A549 treated with RU486 at 1 μM for 4 hours (cell line): ENCODE measurements at places on chromosomes 1 and 21. TPM values are rescaled to one million over a fixed set of nuclear protein-coding genes. Genes with fewer than 3 reads are reported as not detected.

NBPF6 gene
- total RNA-seq, result not detected in 5 replicates

KRTAP21-2 gene
- total RNA-seq, result not detected in 5 replicates

LINGO4 gene
- not detected in 5 replicates for total RNA-seq

TNFRSF18 gene
- total RNA-seq, result not detected in 5 replicates

CYP4A22 gene
- not detected in 5 replicates for total RNA-seq

CYP4A11 gene
- not detected in 5 replicates for total RNA-seq

DMRTA2 gene
- 0.05 to 0.33 TPM (median 0.16 TPM) in 5 replicates for total RNA-seq

SORT1 gene
- 3.0 to 4.8 TPM (median 3.8 TPM) in 5 replicates for total RNA-seq

RHD gene
- not detected in 5 replicates for total RNA-seq

PRDM15 gene
- 2.6 to 3.4 TPM (median 3.2 TPM) in 5 replicates for total RNA-seq

TFF2 gene
- 0.47 TPM in 1 of 5 replicates, not detected in the others for total RNA-seq

KLF17 gene
- 0.15 to 0.46 TPM (median 0.38 TPM) in 5 replicates for total RNA-seq

MNDA gene
- total RNA-seq, result not detected in 5 replicates

ZBED6 gene
- total RNA-seq, result 1.1 to 3.5 TPM (median 3.2 TPM) in 5 replicates

GBP7 gene
- total RNA-seq, result not detected in 5 replicates

PRDX6 gene
- total RNA-seq, result 280 to 358 TPM (median 296 TPM) in 5 replicates
